Adrenal gland (tissue), 19 donors: ENCODE measurements at places on chromosomes 3 and 15.

GRCh38 chr3:128036119-128036518 is 16.1 kb upstream of the SEC61A1 start:
- DNase-seq: no peak

DNA sequence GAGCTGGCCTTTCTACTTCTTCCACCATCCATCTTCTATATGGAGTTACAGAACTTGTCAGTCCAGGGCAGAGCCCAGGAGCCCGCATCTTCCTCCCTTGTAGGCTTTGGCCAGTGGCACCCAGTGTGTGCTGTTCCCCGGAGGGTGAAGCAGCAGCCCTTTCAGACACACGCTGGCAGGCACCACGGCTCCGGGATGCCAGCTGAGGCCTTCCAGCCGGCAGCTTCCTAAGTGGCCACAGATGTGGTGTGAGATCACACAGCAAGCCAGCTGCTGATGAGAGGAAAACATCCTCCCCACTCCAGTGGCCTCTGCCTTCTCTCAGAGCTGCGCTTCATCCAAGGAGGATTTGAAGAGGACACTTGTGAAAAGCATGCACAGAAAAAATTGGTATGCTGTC is 24.1 kb downstream of the CRABP1 start:
- DNase-seq: no peak

GRCh38 chr15:89043031-89044002 is 44.9 kb upstream of the ABHD2 start:
- DNase-seq: no peak

GRCh38 chr3:41120460-41120859 is 78.8 kb upstream of the CTNNB1 start:
- DNase-seq: peak; percentile 2
